Right ventricle myocardium inferior (tissue), 1 donor: ENCODE measurements at places on chromosomes 4 and X. TPM values are rescaled to one million over a fixed set of nuclear protein-coding genes. Genes with fewer than 3 reads are reported as not detected.
A peak's percentile ranks its signal among the peaks of the same experiment; 100 is the strongest.

GRCh38 chrX:118736394-118737010, 9.1 kb downstream of the IL13RA1 start:
- no peak for DNase-seq

- no peak for DNase-seq
These were observed 93.3 kb upstream of the BANK1 start for GRCh38 chr4:101697266-101697665.

- DNase-seq, result no peak
These were observed 254.4 kb upstream of the CXXC4 start for GRCh38 chr4:104749062-104749461.

- DNase-seq, result no peak
These were observed 316.9 kb upstream of the AMOT start for GRCh38 chrX:113157496-113157895.

DNA sequence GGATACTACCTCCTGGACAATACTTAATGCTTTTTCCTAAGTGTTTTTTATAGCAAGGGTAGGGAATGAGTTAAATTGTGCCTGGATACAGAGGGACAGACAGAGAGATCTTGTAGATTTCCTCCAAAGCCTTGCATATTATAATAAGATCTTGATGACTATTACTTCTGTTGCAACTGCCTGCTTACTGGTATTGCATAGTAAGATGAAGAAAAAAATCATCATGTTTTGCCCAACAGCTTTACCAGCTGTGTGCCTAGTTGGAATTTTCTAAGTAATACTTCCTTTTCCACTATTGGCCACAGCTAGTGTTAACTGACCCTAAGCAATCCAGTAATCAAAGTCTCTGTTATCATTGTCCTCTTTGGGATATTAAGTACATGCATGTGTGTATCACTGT, 139.0 kb downstream of the DCK start:
- no peak for DNase-seq

- no peak for DNase-seq
These were observed 3.9 kb downstream of the PRSS12 start for GRCh38 chr4:118348886-118349285.

The GASK1B gene
- 68.6 TPM for total RNA-seq

DNA sequence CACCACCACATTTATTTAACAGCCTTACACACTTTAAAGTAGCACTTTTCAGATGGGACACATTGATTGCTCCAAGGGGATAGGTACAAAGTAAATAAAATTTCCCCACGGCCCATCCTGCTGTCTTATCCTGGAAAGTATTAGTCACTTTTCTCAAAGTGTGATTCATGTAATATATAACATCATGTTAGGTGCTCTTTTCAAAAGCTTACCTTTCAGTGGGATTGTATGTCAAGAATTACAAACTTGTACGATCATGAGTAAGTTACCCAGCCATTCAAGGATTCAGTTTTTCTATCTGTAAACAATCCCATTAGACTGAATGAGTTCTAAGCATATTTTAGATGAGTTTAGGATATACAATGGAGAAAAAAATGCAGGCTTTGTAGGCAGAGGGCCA, 876.6 kb upstream of the GRID2 start:
- no peak for DNase-seq

The UNC5C gene
- 2.1 TPM for total RNA-seq

GRCh38 chr4:2281575-2282343, 19.9 kb upstream of the MXD4 start:
- DNase-seq, result peak; percentile 45

The SOD3 gene
- total RNA-seq, result 63.4 TPM

The TMSB15C gene
- 0.19 TPM for total RNA-seq

GRCh38 chrX:120464411-120464810, 4.7 kb downstream of the LAMP2 start:
- no peak for DNase-seq

The TBC1D25 gene
- total RNA-seq, result 20.5 TPM

DNA sequence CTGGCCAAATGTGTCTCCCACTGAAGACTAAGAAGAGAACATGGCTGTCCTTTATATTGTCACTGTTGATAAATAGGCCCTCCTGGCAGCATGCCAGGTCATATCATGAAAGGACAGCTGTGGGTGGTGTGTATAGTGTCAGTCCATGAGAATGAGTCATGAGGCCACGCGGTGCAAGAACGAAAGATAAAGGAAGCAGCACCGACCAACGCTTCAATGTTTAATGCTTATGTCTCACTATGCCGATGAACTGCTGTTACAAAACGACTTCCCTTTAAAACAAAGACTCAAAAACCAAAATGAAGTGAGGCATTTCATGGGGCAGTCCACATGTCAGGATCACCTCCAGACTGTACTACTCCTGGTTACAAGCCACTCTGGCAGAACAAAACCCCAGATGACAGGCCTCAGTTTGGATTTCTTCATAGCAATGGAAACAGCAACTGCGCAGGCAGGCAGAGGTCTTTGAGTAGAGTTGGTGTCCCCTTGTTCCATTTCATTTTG, 5.2 kb upstream of the TCEANC start:
- peak; percentile 54 for DNase-seq

The ESX1 gene
- not detected for total RNA-seq

DNA sequence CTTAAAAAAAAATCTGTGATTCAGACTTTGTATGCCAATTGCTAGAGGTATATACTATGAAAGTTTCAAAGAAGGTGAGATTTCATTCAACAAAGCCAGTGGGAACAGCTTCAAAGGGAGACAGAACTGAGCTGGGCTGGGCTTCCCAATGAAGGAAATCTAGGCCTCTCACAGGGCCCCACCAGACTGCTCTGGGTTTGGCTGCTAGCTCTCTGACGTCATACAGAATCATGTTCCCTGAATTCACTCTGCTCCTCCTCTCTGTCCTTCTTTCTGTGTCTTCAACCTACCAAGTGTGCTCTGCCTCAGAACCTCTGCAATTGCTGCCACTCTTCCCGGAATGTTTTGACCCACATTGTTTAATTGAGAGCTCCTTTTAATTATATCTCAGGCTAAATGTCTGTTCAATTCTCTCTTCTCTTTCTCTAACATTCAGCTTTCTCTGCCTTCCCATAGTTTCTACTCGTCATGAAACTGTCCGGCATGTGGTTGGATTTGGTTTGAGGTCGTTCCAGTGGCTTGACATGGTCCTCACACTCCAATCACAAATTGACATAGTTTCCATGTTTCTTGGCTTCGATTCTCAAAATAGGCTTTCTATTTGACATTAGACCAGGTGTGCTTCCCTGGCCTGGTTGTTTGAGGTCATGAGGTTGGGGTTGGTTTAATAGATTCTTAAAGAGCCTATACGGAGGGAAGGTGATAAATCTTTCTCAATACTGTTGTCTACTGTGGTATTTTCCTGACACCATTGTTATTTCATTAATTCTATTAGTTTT, 282.1 kb upstream of the EMCN start:
- DNase-seq, result no peak

GRCh38 chr4:2073808-2074481, 14.8 kb downstream of the NAT8L start:
- peak; percentile 41 for DNase-seq

The TMEM144 gene
- total RNA-seq, result 12.6 TPM

The SRPX2 gene
- 9.7 TPM for total RNA-seq

GRCh38 chrX:23902419-23902818, 5.3 kb downstream of the APOO start:
- no peak for DNase-seq

DNA sequence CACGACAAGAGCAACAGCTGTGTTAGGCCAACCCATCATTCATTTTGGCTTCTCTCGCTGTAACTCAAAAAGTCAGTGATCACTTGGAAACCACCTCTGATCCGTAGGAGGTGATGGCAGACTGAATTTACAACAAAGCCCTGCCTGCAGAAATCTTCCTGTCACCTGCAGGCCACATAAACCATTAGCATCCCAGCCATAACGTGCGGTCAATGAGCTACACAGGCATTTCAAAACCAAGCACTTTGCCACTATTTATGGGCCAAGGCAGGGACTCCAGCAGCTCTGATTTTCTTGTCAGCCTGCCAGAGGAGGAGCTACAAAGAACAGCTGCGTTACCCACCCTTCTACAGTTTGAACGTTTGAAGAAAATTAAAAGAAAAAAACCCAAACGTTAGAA, 228.1 kb upstream of the PPARGC1A start:
- DNase-seq, result no peak

The STOX2 gene
- 9.9 TPM for total RNA-seq

- DNase-seq, result no peak
These were observed 747.6 kb upstream of the FTHL17 start for GRCh38 chrX:31819455-31819854.

GRCh38 chrX:13658602-13659001, 5.7 kb downstream of the TCEANC start:
- DNase-seq, result no peak

The IDUA gene
- 8.6 TPM for total RNA-seq

The FABP2 gene
- not detected for total RNA-seq

DNA sequence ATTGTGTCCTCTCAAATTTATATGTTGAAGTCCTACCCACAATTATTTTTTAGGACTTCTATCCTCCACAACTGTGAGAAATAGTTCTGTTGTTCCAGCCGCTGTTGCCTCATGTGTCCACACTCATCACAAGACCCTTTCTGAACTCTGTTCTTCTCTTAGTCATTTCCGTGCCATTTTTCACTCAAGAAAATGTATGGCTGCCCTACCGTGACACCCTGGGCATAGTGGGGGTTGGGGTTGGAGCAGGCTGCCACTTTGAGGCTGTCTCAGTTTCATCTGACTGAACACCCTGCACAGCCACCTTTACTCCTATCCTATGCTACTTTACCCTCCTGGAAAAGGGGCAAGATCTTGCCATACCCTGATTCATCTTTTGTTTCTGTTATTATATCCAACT, 319.1 kb downstream of the TENM3 start:
- no peak for DNase-seq

The PLP2 gene
- total RNA-seq, result 67.0 TPM

DNA sequence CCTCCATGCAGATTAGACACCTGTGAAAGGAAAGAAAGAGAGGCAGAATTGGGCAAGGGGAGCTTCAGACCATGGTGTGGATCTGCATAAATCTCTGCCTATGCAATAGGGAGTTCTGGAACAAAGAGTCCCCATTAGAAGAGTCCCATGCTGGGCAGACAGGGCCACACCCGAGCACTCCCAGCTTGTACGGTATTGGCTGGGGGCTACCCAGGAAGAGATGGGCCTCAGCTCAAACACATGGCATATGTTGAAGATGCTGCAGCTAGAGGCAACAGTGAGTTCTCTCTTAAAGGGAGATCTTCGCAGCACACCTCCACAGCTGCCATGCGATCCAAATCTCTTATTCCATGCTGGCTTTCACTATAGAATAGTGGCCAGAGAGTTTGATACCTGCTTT, 24.7 kb downstream of the CCNG2 start:
- no peak for DNase-seq

GRCh38 chr4:172630280-172630679, 538.3 kb upstream of the GALNT7 start:
- no peak for DNase-seq

The APLN gene
- total RNA-seq, result 16.8 TPM

The LIN54 gene
- total RNA-seq, result 7.4 TPM

DNA sequence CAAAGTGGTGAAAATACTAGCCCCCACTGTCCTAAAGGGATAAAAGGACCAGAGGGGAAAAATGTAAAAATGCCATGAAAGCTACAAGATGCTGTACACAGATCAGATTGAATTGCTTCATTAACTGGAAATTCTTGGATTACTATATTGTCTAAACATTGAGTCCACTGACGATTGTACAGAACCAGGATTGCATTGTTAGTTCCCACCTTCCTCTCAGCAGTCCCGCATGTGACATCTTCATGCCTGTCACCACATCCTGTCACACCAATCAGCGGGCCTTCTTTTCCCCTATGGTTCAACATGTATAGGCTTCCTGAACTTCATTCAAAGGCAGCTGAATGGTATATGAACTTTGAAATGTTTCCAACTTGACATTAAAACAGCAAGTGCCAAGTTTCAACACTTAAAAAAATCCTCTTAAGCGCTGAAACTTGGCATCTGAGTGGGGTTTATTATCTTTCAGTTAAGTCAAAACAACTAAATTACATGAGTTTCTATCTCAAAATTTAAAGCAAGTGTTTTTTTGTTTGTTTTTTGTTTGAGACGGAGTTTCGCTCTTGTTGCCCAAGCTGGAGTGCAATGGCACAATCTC, 24.6 kb downstream of the ZRSR2 start:
- DNase-seq, result no peak

DNA sequence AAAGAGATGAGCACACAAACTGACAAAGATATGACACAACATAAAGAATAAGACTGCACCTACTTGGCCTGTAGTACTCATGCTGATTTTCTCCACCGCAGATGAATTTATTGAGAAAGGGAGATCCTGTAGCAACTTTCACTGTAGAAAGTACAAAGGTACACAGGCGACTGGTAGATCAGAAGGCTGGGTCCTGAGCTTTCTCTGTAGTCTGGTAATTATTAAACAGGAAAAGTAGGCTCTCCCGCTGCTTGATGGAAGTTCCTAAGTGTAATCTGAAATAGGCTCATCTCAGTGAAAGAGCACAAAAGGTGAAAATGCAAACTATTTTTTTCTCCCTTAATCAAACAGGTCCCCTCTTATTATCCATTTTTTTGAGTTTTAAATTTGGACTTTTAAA, at the start of gene ADH6:
Gene ADH6, minus strand, starts transcription at position 175 of the 400 bp plus-strand sequence. Its CDS starts 94 bp downstream, at position 81.
- no peak for DNase-seq

- no peak for DNase-seq
These were observed 5.9 kb upstream of the SCARB2 start for GRCh38 chr4:76219299-76220055.

GRCh38 chr4:75552452-75552851, 3.4 kb upstream of the ODAPH start:
- no peak for DNase-seq

DNA sequence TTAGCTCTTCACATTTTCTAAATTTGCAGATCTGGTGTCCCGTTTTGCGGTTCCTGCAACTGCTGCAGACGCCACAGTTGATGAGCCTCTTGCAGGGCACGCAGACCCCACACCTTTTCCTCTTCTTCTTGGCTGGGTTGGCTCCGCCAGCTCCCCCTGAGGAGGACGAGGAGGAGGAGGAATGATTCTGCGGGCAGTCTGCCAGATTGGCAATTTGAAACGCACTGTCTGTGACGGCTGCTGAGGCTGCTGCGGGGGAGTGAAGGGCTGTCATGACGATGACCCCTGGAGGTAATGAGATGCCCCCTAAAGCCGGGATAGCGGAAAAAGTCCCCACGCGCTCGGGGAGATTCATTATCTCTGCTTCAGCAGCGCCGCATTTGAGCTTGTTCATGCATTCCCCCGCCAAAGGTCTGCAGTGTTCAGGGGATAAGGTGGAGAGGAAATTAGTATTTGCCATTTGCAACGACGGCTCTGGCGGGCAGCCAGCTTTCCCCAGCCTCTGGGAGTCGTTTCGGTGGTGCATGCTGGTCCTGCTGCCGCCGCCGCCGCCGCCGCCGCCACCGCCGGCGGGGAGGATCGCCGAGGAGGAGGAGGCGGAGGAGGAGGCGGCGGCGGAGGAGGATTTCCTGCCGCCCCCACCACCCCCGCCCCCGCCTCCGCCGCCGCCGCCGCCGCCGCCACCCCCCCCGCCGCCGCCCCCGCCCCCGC, 3.8 kb downstream of the CXXC4 start:
- peak; percentile 82 for DNase-seq

The CENPVL3 gene
- not detected for total RNA-seq
